Activated CD4-positive, alpha-beta memory T cell treated with anti-CD3 and anti-CD28 coated beads for 36 hours (primary cell): ENCODE measurements at places on chromosomes 3 and 15.

DNA sequence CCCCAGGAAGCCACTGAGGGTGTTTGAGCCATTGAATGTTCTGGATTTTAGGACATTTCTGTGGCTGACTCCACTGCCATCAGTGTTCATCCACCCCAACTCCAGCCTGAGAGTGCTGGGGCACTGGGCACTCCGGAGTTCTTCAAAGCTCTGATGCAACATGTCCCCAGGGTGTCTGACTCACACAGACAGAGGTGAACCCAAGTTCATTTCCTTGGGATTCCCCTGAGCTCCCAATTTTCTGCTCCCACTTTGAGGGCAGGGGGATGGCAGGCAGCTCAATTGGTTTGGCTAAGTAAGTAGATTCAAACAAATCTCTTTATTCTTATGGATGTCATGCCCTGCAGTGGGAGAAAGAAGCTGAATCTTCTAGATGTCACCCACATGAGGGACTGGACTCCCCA lies 2.2 kb downstream of the STRA6 start:
- DNase-seq = no peak

DNA sequence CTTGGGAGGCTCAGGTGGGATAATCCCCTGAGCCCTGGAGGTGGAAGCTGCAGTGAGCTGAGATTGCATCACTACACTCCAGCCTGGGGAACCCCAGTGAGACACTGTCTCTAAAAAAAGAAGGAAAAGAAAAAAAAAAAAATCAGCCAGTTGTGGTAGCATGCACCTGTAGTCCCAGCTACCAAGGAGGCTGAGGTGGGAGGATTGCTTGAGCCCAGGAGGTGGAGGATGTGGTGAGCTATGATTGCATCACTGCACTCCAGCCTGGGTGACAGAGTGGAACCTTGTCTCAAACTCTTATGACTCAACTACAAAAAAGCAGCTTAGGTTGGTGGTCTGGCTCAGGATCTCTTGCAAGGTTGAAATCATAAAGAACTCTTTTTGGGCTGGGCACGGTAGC lies 19.3 kb upstream of the GPX1 start:
- DNase-seq = peak; percentile 87

GRCh38 chr3:15055019-15055557 lies 10.0 kb downstream of the MRPS25 start:
- DNase-seq = peak; percentile 79

GRCh38 chr3:46383951-46384330 lies 13.2 kb downstream of the CCR5 start:
- DNase-seq = no peak

- no peak for DNase-seq
These were observed 27.7 kb downstream of the SCG3 start for GRCh38 chr15:51709031-51709430.

DNA sequence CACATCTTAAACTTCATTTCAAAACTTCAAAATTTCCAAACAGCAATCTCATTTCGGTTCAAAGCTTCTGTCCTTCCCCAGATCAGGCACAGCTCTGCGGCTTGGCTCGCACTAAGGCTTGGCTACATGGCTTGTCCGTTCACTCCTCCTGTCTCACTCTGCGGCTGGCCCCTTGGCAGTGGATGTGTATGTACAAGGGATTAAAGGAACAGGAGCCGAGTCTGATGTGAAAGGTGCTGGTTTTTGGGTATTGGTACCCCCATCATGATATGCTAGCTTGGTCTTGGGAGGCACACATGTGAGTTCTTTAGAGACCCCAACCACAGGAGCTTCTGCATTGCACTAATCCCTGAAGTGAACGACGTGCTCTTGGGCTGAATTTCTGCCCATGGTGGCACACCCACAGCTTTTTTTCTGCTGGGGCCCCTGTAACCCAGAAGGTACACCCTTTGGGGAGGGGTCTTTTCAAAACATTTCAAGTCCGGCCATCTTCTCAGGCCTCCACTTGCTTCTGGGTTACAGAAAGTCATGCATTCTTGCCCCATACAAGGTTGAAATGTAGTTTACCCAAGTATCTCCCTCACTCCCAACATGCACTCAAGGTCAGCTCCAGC lies 12.6 kb downstream of the TM6SF1 start:
- DNase-seq = no peak

DNA sequence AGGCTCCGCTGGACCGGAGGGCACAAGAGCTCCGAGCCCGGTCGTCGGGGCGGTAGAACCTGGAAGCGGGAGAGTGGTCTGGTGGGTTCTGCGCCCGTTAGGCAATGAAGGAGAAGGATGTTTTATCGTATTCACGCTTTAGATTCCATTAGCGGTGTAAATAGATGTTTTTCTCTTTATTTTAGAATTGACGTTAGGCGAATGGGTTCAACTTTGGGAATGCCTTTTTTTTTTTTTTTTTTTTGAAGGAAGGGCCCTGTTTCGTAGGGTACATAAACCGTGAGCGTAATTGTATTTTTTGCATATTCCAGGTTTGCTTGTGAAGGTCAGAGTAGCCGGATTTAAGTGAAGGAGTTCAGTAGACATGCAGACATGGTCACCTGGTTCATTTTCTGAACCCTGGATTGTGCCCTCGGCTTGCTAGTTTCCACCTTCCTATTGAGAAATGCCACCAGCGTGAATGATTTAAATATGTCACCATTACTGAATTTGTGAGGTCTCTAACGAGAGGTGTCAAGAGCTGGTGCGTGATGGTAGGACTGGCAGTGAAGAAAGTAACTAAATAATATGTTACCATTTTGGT lies 808 bp downstream of the RBM6 start:
- DNase-seq = no peak

DNA sequence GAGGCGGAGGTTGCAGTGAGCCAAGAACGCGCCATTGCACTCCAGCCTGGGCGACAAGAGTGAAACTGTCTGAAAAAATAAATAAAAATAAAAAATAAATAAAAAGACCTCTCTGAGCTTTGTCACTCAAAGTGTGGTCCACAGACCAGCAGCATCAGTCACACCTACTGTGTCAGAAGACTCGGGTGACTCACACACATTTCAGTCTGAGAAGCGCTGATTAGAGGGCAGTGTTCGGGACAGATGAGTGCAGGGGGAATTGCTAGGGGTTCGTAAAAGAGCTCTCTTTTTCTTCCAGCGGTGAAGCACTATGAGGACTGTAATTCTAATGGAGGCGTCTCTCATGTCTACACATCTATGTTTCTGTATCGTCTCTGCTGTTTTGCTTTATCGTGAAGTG lies 5.7 kb downstream of the PODXL2 start:
- no peak for DNase-seq

DNA sequence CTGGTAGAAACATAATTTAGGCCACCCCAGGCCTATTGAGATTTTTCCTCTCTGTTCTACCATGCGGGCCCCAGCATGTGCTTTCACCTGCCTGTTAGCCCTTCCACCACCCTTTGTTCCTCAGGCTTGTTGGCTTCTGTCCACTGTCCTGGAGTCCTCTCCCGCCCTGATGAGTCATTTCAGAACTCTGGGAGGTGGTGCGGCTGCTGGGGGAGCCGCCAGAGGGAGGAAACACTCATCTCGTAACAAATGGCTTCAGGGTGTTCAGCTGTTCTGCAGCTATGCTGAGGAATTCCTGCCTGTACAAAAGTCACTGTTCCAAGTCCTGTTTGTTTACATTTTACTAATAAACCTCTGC lies 36.3 kb downstream of the LRTM1 start:
- DNase-seq = no peak

- no peak for DNase-seq
These were observed 231.7 kb upstream of the ARRDC4 start for GRCh38 chr15:97728791-97729190.
